Activated gamma-delta T cell treated with anti-CD3 and anti-CD28 coated beads, Interleukin-2, amount 50 U/mL, for 16 hours (primary cell): ENCODE measurements at places on chromosomes 12 and 14.

DNA sequence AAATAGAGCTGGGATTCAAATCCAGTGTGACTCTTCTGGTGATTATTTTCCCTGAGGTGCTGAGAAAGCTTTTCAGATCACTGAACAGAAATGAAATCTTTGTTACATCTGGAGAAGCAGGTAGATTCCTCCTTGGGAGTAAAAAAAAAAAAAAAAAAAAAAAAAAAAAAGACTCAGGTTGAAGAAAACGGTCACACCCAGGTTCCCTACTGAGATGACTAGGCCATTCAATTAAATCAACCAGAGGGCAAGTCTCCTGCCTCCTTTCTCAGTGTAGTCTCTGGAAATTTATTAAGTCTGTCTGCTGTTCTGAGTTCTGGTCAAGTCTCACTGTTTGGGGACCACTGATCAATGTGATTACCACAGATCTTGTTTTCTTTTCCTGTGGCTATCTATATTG, 24.0 kb downstream of the ARG2 start:
- DNase-seq, result no peak

DNA sequence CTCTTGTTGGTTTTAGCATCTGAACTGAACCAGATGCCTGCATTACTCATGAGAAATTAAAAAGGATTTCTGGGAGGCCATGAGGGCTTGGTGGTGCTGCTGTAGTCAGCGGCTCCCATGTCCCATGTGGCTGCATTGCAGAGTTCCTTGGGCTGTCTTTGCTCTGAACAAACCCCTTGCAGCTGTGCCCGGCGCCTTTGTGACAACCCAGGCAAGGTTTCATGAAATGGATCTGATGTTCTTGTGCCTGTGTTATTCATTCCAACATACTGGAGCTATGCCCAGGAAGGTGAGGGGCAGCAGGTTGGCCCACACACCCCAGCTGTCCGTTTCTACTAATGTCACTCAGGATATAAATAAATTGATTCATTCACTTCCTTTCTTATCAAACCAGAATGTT, 40.8 kb downstream of the TGFB3 start:
- DNase-seq, result no peak

- no peak for DNase-seq
These were observed 295.7 kb upstream of the PRKD1 start for GRCh38 chr14:30223385-30223785.

DNA sequence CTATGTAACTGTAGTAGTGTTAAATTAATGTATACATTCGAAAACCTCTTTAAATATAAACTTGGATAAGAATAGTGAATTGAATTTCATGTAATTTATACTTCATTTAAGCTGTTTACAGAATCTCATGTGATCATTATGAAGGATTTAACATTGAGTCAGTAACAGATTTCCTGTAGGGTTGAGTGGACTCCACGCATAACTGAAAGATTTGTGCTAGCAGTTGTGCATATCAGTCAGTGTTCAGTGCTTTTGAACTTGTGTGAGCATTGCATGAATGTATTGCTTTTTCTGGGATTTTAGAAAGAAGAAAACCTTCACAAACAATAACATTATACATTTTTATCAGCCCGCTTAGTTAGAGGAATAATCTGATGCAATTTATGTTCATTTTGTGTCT, 1435.3 kb downstream of the LRFN5 start:
- DNase-seq, result no peak
